ENCODE measurements at places on chromosomes 12 and 14. TPM values are rescaled to one million over a fixed set of nuclear protein-coding genes. Genes with fewer than 3 reads are reported as not detected.

RBP5 gene
- not detected for total RNA-seq

DAAM1 gene
- 2.8 TPM for total RNA-seq

FBLN5 gene
- total RNA-seq, result 8.6 TPM

KRT74 gene
- not detected for total RNA-seq

RPGRIP1 gene
- total RNA-seq, result not detected

GLT1D1 gene
- not detected for total RNA-seq

GPD1 gene
- 0.29 TPM for total RNA-seq

TTC9 gene
- total RNA-seq, result 1.1 TPM
